ENCODE measurements at places on chromosomes 6 and 20. TPM values are rescaled to one million over a fixed set of nuclear protein-coding genes. Genes with fewer than 3 reads are reported as not detected.
A peak's percentile ranks its signal among the peaks of the same experiment; 100 is the strongest.

The VAPB gene
- 29.0 TPM for polyA plus RNA-seq

The COL12A1 gene
- 0.16 TPM for polyA plus RNA-seq

The UST gene
- 0.74 TPM for polyA plus RNA-seq

The SMPDL3A gene
- polyA plus RNA-seq, result not detected

The ZNF341 gene
- polyA plus RNA-seq, result 4.1 TPM

The SLC9A8 gene
- 4.6 TPM for polyA plus RNA-seq

The PRSS16 gene
- 6.5 TPM for polyA plus RNA-seq

The TFAP2A gene
- 0.36 TPM for polyA plus RNA-seq

The RBM12 gene
- polyA plus RNA-seq, result 47.1 TPM

The ARMH2 gene
- not detected for polyA plus RNA-seq

The ADGRF1 gene
- not detected for polyA plus RNA-seq

The RFX6 gene
- not detected for polyA plus RNA-seq

The ADAT2 gene
- polyA plus RNA-seq, result 13.9 TPM

The AIF1 gene
- polyA plus RNA-seq, result 134 TPM

The SULF2 gene
- polyA plus RNA-seq, result 2.4 TPM

DNA sequence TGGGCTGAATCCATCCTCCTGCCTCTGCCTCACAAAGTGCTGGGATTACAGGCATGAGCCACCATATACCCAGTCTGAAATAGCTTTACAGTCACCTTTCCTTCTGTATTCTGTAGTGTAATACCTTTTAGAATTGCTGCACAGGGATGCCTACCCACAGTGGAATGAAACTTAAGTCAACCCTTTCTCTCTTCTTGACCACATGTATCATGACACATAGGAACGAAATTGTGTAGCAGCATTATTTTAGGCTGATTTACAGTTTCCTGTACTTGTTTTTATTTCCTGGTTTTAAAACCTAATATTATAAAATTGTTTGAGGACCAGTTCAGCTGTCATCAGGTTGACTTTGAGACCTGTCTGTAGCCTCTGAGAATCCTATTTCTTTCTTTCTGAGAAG is 297.8 kb downstream of the ZFAND3 start:
- DNase-seq, result no peak

- peak; percentile 74 for DNase-seq
These were observed 49.5 kb downstream of the TRERF1 start for GRCh38 chr6:42402184-42402583.

- no peak for DNase-seq
These were observed 177.0 kb downstream of the EYA4 start for GRCh38 chr6:133418108-133418507.

DNA sequence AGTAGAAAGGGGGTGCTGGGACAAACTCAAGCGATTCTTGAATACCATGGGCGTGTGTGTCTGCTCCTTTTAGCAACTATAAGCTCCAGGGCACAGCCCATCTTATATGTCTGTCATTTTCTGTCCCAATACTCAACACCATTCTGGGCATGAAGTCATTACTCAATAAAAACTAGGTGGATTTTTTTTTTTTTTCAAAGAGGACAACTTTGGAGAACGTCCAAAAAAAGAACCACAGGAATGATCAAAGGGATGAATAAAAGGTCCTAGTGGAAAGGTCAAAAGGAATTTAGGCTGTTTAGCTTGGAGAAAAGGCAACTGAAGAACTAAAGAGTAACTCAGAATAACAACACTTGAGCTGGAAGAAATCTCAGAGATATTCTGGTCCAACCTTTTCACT is 24.4 kb downstream of the UQCC1 start:
- DNase-seq, result no peak

- no peak for DNase-seq
These were observed 166.4 kb upstream of the ZNF217 start for GRCh38 chr20:53760025-53760441.

DNA sequence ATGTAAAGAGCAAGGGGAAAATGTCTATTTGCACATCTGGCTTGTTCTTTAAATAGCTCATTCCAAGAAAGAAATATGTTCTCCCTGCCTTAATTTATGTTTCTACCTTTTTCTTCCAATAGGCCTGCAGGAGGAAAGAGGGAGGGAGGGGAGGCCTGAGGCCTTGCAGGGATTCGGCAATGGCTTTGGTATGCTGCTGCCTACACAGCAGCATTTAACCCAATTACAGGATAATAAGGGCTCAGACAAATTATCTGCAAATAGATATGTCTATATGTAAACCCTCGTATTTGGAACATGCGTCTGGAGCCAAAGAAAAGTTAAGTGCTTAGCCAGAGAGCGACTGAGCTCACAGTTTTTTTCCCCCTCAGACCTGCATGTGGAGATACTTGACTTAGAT is 277.2 kb downstream of the CDC5L start:
- DNase-seq, result no peak

GRCh38 chr6:54094293-54094692 is 16.9 kb upstream of the MLIP start:
- DNase-seq, result no peak

GRCh38 chr20:36950414-36951197 is 902 bp downstream of the SAMHD1 start:
- no peak for DNase-seq

DNA sequence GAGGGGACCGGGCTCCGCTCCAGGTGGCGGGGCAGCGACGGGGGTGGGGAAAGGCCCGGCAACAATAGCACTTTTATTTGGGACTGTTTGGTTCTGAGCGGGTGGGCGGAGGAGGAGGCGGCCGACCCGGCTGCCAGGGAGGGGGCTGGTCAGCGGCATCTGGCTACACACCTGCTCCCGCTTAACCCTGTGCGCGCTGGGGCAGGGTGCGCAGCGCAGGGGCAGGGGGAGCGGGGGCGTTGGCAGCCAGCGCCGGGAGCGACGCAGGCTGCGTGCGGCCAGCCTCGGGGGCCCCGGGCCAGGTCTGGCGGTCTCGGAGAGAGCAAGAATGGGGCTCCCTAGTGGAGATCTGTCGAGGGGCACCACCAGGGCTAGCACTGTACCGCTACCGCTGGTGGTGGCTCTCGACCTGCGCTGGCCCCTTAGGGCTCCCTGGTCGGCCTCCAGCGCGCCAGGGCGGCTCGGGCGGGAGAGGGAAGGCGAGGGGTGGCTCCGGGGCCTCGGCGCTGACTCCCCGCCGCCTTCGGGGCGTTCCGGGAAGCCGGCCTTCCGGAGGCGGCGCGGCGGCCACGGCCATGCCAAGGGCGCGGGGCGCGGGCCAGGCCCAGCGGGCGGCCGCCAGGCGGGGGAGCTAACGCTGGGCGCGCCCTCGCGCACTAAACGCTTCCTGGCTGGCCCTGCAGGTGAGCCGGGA is 92.4 kb downstream of the NCR2 start:
- no peak for DNase-seq

GRCh38 chr6:151652325-151652724 is 155.2 kb upstream of the ESR1 start:
- no peak for DNase-seq

- no peak for DNase-seq
These were observed 172.2 kb downstream of the TFAP2B start for GRCh38 chr6:50990750-50991446.

GRCh38 chr6:43579171-43579570 is 3.2 kb downstream of the POLH start:
- DNase-seq, result no peak

GRCh38 chr6:112482373-112482772 is 135.2 kb downstream of the RFPL4B start:
- DNase-seq, result no peak

GRCh38 chr6:53913286-53913685 is 118.5 kb downstream of the LRRC1 start:
- DNase-seq, result no peak

DNA sequence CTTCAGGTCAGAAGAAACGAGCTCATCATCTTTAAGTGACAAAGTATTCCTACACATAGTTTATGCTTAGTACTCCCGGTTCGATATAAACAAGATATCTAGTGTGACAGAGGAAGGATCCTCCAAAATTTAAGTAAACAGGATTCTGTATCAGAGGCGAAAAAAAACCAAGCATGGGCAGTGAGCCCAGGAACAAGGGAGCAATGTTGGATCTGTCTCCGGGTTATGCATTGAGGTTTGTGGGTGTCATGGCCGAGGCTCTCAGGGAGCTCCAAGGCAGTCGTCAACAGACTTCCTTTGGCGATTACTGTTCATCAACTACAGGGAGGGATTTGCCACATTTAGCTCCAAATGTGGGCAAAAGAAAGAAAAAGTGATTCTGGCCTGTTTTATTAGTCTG is 319.5 kb downstream of the CBLN4 start:
- no peak for DNase-seq

- DNase-seq, result no peak
These were observed 29.7 kb upstream of the EXOC2 start for GRCh38 chr6:722608-723007.

DNA sequence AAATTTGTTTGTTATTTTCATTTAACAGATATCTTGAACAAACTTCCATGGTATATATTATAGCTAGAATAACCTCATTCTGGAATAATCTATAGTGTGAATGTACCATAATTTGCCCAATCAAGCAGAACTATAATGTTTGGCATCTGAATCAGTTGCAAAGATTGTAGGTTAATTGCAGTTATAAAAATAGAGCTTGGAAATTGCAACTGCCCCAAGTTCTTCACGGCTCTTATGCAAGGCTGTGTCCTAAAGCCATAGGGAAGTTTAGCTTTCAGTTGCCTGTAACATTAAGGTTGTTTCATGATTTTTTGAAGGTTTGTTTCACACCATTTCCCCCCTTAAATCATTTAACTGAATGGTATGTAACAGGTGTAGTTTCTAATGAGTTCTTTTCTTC is 19.4 kb downstream of the NQO2 start:
- DNase-seq, result no peak

- no peak for DNase-seq
These were observed 61.7 kb downstream of the METTL24 start for GRCh38 chr6:110296241-110297025.

DNA sequence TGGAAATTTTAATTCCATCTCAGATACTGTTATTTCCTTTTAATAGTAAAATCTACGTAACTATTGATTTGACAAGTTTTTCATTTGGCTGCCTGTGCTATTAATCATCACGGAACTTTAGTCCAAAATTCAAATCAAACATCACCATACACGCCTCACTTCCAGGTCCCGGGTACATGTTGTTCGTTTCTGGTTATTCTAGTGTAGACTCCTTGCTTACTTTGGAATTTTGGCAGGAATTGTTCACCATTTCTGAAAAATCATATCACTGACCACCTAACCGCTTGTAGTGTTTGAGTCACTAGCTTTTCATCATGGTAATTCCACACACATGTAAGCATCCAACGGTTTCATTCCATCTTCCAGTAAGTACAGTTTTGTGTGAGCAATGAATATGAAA is 98.0 kb upstream of the NHSL1 start:
- DNase-seq, result no peak

GRCh38 chr6:21593927-21594415 is 420 bp downstream of the SOX4 start:
- DNase-seq, result no peak

GRCh38 chr6:30763618-30764489 is 19.5 kb upstream of the IER3 start:
- peak; percentile 66 for DNase-seq

DNA sequence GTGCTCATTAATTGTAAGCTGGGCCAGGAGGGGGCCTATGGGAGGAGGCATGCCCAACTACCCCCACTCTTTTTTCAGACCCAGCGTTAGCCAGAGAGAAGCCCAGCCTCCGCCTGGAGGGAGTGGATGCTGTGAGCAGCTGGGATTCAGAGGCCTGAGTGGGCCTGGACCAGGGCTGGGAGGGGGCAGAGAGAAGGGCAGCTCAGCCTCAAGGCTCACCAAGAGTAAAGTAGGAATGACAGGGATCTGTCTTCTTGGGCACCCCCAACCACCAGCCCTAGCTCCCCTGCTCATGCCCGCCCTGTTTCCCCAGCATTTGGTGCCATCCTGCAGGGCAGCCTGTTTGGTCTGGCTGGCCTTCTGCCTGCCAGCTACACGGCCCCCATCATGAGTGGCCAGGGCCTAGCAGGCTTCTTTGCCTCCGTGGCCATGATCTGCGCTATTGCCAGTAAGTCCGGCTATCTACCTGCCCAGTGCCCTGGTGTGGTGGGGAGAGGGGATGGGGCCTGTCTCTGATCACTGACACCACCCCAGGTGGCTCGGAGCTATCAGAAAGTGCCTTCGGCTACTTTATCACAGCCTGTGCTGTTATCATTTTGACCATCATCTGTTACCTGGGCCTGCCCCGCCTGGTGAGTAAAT is 6.8 kb downstream of the SLC29A1 start:
- no peak for DNase-seq

- peak; percentile 48 for DNase-seq
These were observed 37.0 kb downstream of the FOXO3 start for GRCh38 chr6:108597572-108598304.

DNA sequence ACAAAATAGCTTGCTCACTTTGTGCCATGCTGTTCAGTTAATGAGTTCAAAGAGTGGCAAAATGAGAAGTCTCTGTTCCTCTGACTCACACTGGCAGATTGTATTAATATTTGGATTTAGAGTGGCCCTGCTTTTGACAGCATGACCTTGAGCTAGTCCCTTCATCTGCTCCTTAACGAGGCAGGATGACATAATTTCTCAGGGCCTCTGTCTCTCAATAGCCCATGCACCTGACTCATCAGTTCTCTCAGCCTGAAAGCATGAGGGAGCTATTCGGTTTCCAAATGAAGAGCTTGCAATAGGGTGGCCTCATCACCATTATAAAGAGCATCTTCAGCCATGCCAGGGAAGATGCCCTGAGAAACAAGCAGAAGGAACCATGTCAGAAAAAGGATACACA is 38.2 kb downstream of the CAP2 start:
- no peak for DNase-seq

- no peak for DNase-seq
These were observed 171.7 kb upstream of the PDE10A start for GRCh38 chr6:165834613-165835259.

DNA sequence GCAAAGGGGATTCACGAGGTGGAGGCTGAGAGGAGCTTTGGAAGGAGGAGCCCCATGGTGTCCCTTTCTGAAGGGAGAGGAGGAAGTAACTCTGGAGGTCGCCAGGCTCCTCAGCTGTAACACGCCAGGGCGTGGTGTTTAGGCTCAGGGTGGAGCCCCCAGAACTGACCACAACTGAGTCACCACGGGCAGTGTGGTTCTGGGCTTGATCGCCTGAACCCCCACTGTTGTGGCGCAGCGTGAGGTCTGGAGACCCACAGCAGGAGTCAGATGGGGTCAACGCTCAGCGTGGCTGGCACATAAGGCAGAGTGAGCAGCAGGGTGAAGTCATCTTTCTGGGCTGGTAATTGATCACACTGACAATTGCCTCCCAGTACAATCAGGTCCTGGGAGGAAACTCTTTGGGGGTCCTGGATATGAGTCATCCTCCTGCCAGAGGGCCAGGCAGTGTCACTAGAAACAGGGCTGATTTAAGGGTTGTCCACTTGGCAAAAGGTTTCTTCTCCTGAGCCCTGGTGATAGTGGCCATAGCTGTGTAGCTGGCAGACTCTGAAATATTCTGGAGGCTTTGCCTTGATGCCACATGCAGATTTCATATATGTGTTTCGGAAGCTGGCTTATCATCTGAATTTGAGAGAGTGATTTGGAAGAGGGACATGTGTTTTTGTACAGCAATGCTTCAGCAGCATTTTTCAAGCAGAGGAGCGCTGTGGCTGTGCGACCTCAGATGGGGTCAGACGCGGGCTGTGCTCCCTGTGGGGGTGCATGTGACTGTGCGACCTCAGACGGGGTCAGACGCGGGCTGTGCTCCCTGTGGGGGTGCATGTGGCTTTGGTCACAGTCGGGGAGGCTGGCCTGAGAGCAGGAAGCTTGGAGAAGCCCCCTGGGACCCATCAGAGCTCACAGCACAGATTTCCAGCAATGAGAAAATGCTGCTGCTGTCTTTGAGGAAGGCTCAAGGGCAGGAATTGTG is 50.0 kb downstream of the SYNJ2 start:
- no peak for DNase-seq
